ENCODE measurements at places on chromosomes 12 and 14.

DNA sequence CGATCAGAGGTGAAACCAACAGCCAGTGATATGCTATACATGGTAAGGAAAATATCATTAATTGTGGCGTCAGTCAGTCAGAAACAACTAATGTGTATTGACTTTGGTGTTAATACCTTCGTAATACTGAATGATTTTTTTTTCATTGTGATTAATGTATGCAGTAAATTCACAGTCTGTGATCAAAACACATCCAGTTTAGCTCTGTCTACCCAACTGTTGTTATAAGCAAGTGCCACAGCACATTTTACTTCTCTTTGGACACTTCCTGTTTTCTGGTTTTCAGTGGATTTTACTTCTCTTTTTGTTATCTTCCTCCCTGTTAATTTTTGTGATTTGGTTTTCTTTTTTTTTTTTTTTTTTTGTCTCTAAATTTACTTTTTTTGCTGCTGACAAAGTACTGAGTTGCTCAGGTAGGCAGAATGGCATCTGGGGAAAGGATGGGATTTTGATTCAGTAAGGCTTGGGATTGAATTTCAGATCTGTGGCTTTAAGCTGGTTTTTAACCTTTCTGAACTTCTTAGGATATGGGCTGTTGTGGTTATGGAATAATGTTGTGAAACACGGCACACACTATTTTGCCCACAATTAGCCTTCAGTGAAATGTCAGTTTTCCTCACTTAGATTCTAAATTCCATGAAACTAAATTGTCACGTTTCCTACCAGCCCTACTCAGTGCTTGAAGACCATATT is 604 bp downstream of the GLIPR1 start:
- DNase-seq: no peak

- no peak for DNase-seq
Measured at GRCh38 chr14:93747102-93747501, 41.2 kb downstream of the PRIMA1 start.

DNA sequence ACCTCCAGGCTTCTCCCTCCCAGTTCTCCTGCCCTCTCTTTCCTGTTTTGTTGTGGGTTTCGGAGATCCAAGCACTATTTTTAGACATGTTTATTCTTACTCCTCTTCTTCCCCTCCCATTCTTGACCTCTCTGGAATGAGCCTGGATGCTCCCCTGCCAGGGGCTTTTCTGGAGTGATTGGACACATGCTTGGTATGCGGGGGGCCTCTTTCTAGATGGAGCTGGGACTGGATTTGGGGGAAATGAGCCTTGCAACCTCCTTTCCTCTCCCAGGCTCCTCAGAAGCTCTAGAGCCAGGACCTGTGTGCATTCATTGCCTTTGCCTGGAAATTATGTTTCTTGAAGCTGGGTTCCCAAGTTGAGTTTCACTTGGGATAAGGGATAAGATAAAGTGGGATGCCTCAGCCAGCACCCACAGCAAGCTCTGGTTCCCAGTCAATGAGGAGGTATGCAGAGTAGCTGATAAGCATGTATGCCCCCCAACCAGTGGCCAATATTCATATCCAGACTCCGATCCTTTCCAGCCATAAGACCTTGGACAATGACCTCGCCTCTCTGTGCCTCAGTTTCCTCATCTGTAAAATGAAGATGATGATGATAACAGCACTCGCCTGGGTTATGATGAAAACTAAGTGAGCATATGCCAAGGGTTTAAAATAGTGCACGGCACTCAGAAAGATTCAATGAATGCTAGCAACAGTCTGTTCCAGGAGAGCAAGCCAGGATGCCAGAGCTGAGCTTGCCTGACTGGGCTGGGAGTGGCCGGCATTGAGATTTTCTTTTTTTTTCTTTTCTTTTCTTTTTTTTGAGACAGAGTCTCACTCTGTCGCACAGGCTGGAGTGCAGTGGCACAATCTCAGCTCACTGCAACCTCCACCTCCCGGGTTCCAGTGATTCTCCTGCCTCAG is 97.8 kb downstream of the SCARB1 start:
- no peak for DNase-seq

GRCh38 chr12:7868391-7868790 is 4.3 kb downstream of the SLC2A14 start:
- no peak for DNase-seq

- no peak for DNase-seq
Measured at GRCh38 chr12:106154751-106155273, 16.1 kb upstream of the NUAK1 start.

GRCh38 chr14:67674480-67675218 is at the start of gene VTI1B:
Gene VTI1B, minus strand, starts transcription at chr14:67674632. Its CDS starts 143 bp downstream, at chr14:67674489.
- peak; percentile 77 for DNase-seq

- DNase-seq: peak; percentile 75
Measured at GRCh38 chr12:78863482-78864402, 832 bp upstream of the SYT1 start.

DNA sequence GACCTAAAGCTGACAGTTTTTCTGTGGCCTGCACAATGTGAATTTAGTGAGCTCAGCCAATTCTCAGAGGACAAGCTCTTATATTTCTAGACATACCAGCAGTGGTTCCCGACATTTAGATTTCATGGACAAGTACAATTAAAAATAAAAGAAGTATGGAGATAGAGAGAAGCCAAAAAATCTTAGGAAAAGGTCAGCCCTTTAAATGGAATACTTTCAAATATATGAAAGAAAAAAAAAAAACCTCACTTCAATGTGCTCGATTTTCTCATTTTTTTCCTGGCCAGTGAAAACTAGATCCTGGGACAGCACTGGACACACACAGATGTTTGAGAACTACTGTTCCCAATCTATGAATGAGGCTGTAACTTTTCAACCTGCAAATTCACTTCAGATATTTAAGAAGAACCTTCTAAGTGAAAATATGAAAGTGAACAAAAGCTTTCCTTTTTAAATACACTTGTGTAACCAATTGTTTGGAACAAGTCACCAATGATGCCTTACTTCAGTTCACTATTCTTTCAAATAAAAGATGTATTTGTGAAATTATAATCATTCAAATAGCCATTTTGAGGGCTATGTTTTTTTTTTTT is 109.4 kb downstream of the SLC38A1 start:
- no peak for DNase-seq

- no peak for DNase-seq
Measured at GRCh38 chr14:58815161-58815701, 177.5 kb downstream of the DACT1 start.

DNA sequence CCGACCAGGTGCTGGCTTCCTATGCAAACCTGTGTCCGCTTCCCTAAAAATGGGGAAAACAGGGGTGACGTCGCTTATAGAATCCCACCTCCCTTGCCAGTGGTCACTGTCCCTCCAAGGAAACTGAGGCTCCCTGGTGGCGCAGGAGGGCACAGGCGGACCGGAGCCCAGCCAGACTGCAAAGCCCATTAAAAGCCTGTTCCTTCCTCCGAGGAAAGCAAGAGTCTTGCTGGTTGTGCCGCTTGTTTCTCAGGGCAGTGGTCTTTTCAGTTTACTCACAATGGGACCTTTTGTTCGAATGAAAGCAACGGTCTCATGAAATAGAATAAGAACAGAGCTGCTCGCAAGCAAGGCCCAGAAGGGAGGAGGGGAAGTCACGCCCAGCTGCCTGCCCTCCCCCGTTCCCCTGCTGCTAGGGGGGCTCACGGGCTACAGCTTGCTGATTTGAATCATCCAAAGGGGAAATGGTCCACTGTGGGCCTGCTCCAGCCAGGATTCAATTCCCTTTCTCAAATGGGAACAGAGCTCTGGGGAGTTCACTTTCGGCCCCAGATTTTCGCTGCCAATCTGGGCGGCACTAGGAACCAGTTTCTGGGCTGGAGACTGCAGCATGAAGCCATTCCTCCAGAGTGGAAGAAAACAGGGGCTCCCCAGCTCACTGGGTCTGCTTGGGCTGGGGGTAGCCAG is 4.6 kb upstream of the SELPLG start:
- DNase-seq: no peak

DNA sequence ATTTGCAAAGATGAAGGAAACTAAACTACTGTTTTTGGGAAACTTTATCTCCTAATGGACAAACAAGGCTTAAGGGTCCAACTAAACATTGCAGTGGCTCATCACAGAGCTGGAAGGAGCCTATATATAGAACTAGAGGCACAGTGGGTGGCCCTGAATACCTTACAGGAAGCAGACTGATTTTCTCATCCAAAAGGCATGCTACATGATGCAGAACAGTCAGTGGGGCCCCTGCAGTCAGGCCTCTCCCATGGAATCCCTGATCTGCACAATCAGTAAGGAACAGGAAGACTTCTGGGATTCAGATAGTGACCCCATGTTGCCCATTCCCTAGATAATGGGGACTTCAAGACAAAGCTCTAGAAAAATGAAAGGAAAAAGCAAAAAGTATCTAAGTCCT is 1.9 kb upstream of the LLPH start:
- no peak for DNase-seq

- no peak for DNase-seq
Measured at GRCh38 chr12:124395986-124396385, 101.1 kb downstream of the RFLNA start.

- DNase-seq: peak; percentile 56
Measured at GRCh38 chr14:70282666-70283065, 76.8 kb downstream of the COX16 start.

DNA sequence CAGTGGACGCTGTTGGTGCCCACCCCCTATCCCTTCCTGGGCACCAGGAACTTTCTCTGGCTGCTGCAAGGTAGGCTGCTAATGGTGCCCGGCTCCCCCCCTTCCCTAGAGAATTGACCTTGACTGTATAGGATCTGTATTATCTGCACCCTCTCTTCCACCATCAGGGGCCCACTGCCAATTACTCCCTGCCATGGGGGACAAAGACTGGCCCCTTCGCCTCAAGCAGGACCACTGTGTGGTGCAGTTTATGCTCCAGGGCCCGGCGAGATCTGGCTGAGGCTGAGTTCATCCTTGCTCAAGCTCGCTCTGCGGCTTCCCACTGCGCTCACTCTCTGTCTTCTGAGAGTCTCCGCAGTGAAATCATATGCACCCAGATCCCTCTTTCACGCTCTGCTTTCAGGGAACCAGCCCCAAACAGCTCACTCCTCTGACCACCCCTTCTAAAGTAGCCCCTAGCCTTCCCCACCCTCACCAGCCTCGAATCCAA is 95.2 kb downstream of the LGMN start:
- no peak for DNase-seq

DNA sequence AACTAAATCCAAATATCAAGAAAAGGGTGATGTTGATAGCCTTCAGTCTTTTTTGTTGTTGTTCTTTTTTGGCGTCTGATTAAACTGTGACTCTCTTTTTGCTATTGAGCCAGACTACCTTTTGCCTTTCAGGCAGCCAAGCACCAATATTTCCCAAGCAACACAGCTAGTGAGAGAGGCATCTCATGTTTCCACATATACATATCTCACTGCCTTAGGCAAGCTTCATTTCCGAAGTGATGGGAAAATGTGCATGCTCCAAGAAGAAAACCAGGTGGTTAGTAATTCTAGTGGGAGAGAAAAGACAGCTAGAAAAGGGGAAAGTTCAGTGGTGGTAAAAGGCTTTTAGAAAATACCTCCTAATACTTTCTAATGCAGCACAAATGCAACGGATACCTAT is 277.7 kb downstream of the TMTC2 start:
- peak; percentile 20 for DNase-seq

- peak; percentile 41 for DNase-seq
Measured at GRCh38 chr12:5022465-5023061, 21.1 kb upstream of the KCNA5 start.

DNA sequence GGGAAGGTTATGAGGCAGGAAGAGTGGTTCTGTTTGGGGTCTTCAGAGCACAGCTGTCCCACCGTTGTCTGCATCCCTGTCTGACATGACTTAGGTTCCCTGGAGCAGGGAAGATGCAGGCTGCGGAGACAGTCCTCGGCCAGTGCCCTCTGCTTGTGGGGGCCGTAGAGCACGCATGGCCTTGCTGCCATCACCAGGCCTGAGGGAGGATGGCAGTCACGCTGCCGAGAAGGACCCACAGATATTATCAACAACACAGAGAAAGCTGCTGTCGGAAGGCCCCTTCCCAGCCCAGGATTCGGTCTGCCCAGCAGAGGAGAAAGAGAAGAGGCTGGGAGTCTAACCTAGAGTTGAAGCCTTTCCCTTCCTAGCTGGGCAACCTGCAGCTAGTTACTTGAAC is 35.0 kb downstream of the ERH start:
- no peak for DNase-seq

DNA sequence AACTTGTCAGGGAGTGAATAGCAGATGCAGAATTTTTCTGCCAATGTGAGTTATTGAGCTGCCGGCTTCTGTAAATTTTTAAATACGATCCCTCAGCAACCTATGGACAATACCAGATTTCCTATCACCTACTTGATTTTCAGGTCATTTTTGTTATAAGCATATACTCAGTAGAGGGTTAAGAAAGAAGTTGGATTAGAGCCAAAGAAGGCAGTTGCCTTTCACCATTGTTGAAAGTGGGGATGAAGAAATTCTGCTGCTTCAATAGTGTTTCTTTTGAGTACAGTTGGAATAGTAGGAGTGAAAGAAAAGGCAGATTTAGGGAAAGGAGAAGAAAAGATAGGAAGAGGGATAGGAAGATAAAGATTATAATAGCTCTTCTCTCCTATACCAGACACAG is 197.1 kb downstream of the ATP23 start:
- no peak for DNase-seq

GRCh38 chr12:124457287-124458219 is 109.9 kb downstream of the NCOR2 start:
- no peak for DNase-seq

DNA sequence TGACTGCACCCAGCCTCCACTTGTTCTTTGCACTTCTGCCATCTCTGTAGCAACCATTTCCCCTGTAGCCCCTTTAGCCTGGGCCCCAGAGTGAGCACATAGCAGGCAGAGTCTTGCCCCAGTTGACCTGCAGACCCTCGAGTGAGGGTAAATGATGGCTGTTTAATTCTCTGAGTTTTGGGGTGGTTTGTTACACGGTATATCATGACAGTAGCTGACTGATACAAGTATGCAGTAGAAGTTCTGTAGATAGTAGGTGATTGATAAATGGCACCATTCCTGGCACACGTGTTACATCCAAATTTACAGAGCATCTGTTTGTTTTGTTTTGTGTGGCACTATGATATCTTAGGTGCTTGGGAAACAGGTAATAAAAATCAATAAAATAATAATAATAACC is 32.4 kb downstream of the CALM1 start:
- DNase-seq: no peak

DNA sequence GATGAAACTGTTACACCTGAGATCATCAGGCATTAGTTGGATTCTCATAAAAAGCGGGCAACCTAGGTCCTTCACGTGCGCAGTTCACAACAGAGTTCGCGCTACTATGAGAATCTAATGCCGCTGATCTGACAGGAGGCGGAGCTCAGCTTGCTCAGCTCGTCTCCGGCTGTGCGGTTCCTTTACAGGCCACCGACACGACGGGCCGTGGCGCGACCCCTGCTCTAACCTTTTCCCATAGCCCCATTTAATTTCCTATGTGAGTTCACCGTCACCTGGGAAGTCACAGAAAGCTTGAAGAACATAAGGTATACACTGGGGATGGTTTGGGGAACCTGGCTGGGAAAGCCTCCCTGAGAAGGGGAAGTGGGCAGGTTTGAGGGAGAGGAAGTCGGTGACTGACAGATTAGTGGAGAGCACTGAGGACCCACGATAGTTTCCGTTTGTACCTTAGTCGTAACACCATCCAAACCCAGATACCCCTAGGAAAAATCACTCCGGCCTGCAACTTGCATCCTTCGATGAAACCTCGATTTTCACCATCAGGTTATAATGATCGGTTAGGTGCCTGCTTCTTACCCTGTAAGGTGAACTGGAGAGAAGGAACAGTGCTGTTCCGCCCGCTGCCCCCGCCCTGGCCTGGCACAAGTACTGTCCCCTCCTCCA is 2.8 kb upstream of the AAAS start:
- no peak for DNase-seq

- DNase-seq: no peak
Measured at GRCh38 chr14:65184032-65184764, 81.9 kb upstream of the MAX start.

GRCh38 chr12:56188131-56188777 is 1.0 kb downstream of the SMARCC2 start:
- DNase-seq: no peak
